ENCODE measurements at places on chromosomes 2 and 18.

GRCh38 chr18:1252936-1253335 lies 348.3 kb downstream of the ADCYAP1 start:
- DNase-seq, result no peak

- DNase-seq, result no peak
These were observed 18.8 kb upstream of the MREG start for GRCh38 chr2:216031960-216032689.

GRCh38 chr2:236766850-236767249 lies 197.2 kb downstream of the ACKR3 start:
- DNase-seq, result no peak

GRCh38 chr2:105883911-105884694 lies 139.4 kb downstream of the NCK2 start:
- DNase-seq, result no peak

GRCh38 chr2:1651121-1652033 lies 92.9 kb downstream of the PXDN start:
- no peak for DNase-seq

- DNase-seq, result peak; percentile 83
These were observed 91.5 kb downstream of the MYCN start for GRCh38 chr2:16031848-16032159.
